Foreskin melanocyte (primary cell): ENCODE measurements at places on chromosomes 5 and 9.

- no peak for DNase-seq
Observed at GRCh38 chr5:89722538-89722937, 687.0 kb downstream of the CETN3 start.

GRCh38 chr5:773517-774264 is 10.8 kb downstream of the ZDHHC11B start:
- no peak for DNase-seq

DNA sequence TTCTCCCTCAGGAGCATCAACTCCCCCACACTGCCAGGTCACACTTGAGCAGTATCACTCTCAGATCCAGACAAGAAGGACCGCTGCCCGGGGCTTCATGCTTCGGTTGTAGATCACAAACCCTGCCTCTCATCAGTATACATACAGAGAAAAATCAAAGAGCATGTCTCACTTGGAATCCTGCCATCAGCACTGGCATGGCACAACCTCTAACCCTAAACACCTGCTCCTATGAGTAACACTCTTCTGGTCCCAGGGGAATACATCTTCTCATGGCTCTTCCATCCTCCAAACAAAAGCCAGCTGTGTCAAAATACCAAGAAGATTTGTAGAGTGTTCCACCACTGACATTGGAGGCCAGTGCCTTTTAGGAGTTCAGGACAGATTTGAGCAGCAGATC is 84.8 kb upstream of the MIER3 start:
- DNase-seq = no peak

DNA sequence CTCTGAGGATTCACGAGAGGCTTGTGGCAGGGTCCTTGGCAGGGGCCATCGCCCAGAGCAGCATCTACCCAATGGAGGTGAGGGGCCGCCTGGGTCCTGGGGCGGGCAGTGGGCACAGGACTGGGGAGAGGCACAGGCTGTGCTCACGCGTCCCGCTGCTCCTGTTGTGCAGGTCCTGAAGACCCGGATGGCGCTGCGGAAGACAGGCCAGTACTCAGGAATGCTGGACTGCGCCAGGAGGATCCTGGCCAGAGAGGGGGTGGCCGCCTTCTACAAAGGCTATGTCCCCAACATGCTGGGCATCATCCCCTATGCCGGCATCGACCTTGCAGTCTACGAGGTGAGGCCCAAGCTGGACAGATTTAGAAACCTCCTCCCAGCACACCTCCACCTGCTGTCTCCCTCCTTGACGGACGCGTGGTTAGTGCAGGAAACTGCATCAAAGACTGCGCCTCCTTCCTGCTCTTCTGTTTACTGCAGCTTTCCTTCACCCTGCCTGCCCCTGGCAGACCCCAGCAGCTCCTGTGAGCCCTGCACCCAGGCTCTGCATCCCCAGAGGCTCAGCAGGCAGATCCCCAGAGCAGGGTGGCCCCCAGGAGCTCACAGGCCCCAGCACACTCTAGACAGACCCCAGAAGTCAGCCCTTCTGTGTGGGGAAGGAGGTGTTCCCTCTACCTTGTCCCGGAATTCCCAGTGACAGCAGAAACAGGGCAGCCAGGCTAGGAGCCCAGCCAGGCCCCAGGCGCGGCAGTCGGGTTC is 21.2 kb downstream of the PTGES2 start:
- DNase-seq = no peak

GRCh38 chr5:143896966-143897365 is 85.0 kb downstream of the HMHB1 start:
- DNase-seq = peak; percentile 77

GRCh38 chr5:63963926-63964325 is 1.7 kb upstream of the HTR1A start:
- DNase-seq = no peak

DNA sequence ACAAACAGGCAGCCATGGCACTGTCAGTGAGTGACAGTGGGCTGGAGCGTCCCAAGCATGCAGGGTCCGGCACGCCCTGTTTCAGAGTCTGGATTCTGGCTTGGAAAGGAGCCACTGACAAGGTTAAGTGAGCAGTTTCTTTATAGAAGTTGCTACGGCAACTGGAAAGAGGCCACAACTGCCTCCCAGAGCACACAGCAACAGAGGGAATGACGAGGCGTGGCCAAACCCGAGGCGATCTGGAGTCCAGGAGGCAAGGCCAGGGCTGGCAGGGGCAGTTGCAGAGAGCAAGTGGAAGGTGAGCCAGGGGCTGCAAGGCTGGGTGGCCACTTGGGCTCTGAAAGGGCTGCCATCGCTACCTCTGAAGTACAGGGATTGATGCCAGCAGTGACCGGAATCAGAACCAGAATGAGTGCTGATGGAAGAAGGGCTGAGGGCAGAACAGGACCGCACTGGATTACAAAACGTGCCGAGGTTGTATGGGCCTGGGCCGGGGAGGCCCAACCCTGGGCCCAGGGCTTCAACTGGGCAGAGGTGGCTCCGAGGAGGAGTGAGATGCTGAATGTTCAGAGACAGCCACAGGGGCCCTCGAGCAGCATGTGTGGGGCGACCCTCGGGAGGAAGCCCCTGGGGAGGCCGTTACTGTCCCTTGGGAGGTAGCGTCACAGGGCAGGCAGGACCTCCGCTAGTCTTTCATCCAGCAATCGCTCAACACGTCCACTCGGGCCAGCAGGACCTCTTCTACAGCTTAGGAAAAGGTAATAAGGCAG is 4.6 kb downstream of the MRPL41 start:
- no peak for DNase-seq

GRCh38 chr5:83034036-83034435 is 43.2 kb downstream of the TMEM167A start:
- no peak for DNase-seq

- DNase-seq = no peak
Observed at GRCh38 chr5:20028506-20028905, 40.5 kb upstream of the CDH18 start.

- DNase-seq = no peak
Observed at GRCh38 chr9:137220317-137221094, 1.5 kb downstream of the RNF208 start.

DNA sequence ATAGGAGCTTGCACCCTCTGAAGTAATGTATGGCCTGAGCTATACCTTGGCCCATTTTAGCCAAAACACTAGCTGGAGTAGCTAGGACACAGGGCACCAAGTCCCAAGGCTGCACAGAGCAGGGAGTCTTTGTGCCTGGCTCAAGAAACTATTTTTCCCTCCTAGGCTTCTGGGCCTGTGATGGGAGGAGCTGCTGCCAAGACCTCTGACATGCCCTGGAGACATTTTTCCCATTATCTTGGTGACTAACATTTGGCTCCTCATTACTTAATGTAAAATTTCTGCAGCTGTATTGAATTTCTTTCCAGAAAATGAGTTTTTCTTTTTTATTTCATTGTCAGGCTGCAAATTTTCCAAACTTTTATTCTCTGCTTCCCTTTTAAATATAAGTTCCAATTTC is 1099.2 kb downstream of the CDH18 start:
- no peak for DNase-seq

DNA sequence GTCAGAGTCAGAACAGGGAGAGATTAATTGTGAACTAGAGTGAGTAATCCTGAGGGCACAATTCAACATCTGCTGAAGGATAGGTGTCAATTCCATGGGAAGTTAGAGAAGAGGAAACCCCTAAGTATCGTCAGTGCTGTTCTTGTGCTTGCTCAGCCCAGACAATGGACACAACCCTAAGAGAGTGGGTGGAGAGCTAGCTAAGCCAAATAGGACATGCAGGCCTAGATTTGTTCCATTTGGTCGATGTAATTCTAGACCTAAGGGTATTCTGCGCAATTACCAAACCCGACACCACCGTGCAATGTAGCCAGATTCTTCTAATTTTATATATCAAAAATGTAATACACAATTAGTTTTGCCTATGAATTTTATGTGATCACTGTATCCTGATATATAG is 431.6 kb downstream of the SH3GL2 start:
- no peak for DNase-seq

DNA sequence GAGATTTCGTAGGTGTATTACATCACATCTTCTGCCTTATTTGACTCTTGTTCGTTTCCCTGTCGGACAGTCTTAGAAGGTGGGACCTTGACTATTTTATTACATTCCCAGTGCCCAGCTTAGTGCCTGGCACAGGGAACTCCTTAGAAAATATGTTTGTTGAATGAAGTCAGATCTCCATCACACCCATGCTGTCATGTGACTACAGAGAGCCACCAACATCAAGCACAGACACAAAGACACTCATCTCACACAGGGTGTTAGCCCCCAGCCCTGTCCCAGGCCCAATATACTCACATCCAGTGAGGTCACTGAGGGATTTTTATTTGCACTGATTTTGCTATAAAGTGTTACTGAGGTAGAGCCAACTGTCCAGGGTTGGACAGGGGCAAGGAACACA is 692 bp upstream of the SRA1 start:
- DNase-seq = no peak

- DNase-seq = peak; percentile 77
Observed at GRCh38 chr5:151157426-151158286, at the start of gene ANXA6. TSS of gene ANXA6 (minus strand) at chr5:151157779. CDS start at chr5:151147901, 9,878 bp downstream.

DNA sequence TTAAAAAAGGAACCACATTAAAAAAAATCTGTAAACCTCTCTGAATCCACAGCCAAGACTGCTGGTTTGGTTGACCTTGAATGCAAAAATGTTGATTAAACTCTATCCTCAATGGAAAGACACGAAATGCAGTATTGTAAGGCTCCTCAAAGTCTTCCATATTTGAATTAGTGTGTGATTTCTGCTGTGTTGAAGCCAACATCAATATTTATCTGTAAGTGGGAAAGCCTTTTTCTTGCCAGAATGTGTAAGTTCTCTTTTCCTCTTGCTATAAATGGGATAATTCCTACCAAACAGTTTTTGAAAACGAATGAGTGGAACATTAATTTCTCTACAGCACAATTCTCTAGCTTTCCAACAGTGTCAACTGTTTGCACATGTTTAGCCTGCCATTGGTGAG is 422.1 kb upstream of the TNC start:
- DNase-seq = no peak

DNA sequence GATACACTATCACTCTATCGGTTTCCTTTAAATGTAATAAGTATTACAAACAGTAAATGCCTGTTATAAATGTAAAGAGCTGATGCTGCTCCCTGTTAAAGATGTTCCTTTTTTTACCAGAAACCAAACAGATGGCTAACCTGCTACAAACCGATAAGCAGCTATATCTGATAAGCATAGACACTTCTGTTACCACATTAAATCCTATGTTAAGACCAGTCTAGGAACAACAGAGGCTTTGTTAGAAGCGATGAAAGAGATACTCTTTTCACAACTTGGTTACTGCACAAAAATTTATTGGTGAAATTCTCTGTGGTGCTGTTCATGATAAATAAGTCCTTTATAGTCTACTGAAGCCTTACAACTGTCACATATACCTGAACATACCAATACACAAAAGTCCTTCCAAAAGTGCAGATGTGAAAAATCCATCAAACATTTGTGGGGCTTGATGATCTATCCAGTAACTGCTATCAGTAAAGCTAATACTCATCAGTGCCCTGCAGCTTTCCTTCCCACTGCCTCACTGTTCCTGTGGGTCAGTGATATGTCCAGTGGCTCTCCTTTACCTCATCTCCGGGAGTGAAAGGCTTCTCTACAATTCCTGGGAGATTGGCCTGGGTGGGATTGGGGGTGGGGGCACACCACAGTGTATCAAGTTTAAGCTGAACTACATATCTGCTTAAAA is 25.8 kb upstream of the PRXL2C start:
- peak; percentile 56 for DNase-seq

DNA sequence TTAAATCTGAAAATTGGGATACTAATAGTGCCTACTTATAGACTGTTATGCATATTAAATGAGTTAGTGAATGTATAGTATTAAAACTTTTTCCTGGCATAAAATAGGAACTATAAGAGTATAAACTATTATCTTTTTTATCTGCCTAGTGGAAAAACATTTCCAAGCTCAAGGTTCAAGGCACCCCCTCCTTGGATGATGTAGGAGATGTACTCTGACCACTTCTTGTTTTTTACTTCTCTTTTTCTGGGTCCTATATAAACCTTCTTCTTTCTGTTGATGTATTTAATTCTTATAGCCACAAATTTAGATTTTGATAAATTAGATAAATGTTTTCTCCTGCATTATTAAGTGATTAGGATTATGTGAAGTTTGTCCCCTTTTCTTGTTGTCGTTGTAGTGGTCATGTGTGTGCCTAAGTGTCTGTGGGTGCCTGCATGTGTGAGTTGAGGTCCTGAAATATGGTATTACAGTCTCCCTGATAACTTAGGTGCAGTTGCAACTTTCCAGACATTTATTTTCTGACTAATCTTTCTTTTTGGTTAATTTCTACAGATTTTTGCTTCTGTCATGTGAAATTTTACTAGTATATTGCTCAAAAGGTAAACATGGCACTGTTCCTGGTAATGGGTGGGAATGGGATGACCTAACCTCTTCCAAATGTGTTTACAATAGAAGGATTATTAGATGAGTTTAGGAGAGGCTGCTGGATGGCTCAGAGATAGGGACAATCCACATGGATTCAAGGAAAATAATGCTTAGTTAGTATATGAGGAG is 160.8 kb upstream of the CDKN2B start:
- DNase-seq = no peak

GRCh38 chr5:35198686-35199085 is 31.6 kb downstream of the PRLR start:
- DNase-seq = no peak

DNA sequence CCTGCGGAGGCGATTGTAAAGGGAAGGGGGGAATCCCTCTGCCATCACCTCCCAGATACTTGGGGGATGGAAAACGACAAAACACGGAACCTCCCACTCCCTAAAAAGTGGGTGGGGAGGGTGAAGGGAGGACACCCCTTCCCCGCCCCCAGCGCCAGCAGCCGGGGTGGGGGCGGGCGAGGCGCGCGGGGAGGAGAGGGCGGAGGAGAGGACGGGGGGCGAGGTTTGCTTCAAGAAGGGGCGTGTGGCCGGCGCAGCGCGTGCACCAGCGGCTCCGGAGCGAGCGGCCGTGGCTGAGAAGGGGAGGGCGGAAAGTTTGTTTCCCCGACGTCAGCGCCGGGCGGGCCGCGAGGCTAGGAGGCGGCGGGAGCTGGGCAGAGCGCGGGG is at the start of gene PRRX2:
Gene PRRX2, plus strand, starts transcription at position 259 of the 387 bp plus-strand sequence. CDS start 221 bp downstream, outside the sequence.
- DNase-seq = no peak

DNA sequence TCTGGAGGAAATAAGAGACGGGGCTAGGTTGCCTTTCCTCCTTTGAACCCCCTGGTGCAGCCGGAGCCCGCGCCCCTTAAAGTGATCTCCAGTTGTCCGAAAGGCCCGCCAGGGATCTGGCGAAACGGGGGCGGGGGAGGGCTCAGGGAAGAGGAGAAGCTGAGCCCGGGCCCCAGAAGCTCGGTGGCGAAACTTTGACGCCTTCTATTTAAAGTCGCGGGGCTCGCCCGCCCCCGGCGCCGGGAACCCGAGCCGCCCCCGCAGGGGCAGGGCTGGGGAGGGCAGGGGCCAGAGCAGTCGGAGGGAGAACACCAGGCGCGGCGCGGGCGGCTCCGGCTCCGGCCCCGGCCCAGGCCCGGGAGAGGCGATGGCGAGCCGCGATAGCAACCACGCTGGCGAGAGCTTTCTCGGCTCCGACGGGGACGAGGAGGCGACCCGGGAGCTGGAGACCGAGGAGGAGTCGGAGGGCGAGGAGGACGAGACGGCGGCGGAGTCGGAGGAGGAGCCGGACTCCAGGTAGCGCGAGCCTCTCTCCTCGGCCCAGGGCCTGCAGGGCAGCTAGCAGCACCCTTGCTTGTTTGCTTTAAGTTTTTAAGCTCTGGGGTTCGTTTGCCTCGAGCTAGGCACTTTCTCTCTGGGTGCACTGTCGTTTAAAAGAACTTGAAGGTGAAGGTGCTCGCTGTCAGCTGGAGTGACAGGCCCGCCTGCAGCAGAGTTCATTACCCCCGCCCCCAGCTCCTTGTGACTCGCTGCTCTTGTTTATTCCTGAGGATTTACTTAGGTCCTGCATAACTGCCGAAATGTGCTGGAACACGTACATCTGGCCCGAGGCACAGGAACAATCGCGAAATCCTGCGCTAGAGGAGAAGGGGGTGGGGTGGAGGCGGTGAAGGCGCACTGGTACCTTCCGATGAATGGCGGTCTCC is at the start of gene CMYA5:
Gene CMYA5, plus strand, starts transcription at position 296 of the 926 bp plus-strand sequence. Its CDS starts 72 bp downstream, at position 368.
- no peak for DNase-seq
